ENCODE measurements at places on chromosomes 13 and 19.

DNA sequence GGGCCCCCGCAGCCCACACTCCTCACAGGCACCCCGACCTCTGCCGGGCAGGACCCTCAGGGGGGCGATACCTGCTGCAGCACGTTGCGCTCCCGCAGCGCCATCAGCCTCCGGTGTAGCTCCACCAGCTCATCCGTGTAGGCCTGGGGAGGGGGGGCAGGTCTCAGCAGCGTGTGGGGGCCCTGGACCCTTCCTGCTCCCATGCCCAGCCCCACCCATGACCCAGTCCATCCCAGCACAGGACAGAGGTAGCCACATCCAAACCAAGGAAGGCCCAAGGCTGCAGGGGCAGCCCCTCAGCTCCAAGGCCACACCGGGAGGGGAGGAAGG lies 66.5 kb downstream of the MLLT1 start:
- no peak for DNase-seq

GRCh38 chr19:7928741-7929701 lies 3.1 kb upstream of the CTXN1 start:
- DNase-seq = no peak

GRCh38 chr13:46202188-46202795 lies 9.4 kb upstream of the LRRC63 start:
- DNase-seq = no peak

GRCh38 chr19:35133826-35134225 lies 1.0 kb downstream of the LGI4 start:
- DNase-seq = no peak

DNA sequence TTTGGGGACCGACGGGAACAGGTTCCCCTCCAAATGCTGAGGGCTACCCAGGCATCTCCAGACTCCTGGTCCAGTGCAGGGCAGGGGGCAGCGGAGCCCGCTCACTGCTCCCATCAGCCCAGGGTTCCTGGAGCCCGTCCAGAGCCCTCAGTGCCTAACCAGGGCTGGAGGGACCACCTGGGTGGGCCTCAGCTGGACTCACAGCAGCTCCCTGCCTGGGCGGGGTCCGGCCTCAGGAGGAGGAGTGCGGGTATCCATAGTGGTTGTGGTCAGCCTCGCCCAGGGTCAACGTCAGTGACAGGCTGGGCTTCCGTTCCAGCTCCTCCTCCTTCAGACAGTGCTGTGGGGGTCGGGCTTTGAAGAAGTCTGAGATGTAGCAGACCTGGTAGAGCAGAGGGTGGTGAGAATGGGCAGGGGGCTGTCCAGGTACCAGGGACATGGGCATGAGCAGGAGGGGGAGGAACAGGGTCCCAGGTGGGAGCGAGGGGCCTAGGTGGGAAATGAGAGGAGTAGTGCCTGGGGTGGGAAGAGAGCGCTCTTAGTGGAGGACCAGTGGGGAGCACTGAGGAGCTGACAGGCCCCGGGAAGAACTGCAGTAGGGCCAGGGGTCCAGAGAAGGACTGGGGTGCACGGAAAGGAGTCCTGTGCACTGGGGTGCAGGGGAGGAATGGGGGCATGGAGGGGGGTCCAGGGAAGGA lies 9.9 kb downstream of the PLPP2 start:
- no peak for DNase-seq

DNA sequence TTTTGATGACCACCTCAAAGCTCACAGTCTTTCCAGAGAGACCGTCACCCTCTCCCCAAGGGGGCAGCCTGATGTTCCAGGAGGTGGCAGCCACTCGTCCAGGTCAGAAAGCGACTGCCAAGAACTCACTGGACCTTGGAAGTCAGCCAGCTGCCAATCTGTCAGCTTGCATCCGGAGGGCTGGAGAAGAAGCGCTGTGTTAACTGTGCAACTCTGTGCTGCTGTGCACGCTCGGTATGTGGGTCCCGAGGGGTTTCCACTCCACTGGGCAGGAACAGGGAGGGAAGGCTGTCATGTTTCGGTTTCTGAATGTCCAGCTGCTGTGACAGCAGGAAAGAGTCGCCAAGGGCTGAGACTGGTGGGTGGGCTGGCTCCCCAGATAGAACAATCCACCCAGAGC lies 89.2 kb downstream of the CACNA1A start:
- DNase-seq = no peak

DNA sequence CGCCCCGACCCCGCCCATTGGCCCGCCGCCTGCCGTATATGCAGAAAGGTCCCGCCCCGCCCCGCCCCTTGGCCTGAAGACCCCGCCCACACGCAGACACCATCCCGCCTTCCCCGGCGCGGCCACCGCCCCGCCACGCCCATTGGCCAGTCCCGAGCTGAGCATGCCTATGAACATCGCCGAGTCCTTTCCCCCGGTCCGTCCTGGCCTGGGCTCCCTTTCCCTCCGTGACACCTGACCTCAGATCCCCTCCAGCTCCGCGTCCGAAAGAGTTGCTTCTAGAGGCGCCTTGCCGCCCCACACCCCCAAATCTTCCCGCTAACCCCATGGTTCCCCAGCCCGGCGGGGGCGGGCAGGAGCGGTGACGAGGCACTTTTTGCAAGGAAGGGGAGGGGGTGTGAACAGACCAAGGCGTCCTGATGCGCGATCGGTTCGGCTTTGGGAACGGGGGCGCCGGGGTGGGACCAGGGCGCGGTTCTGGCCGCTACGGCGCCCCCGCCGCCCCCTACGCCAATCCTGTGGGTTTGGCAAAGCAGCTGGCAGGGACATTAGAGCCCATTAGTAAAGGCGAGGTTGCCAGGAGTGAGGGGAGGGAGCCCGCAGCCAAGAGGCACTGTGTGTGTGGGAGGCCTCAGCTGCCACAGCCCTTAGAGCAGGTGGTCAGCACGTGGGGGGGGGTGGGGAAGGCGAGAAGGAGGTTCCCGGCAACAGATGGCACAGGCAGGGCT lies 406 bp upstream of the NUMBL start:
- peak; percentile 77 for DNase-seq

GRCh38 chr19:39145180-39145953 lies 19.8 kb downstream of the PAK4 start:
- no peak for DNase-seq

DNA sequence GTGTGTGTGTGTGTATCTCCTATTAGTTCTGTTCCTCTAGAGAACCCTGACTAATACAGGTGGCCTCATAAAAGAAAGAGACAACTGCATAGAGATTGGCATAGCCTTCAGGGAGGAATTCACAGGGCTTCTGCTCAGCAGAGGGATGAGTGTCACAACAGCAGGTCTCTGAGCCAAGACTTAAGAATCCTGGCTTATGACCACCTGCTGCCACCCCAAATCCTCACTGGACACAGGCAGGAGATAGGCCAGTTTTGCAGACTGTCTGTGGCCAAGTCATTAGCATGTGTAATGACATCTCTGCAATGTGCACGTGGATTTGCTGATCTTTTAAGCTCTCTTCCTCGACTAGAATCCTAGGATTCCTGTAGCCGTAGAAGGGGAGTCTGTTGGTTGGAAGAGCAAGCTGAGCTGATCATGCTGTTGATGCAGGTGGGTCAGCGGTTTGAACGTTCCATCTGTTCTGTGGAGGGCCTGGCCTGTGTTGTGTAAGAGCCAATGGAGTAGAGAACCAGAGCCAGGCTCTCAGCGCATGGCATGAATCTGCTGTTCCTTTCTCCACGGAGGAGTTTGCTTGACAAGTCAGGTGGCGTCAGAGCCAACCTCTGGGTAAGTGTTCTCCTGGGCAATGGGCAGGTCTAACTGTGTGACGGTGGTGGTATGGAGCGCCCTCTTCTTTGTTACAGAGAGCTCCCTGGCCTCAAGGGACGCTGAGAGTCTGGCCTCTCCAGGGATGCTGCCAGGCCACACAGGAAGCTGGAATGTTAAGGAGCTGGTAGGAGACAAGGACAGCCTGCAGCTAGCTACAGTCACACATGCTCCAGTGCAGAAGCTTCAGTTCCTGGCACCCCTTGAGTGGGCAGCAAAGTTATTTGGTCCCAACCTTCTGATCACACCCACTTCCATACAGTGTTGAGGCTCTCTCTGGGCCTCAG lies 503.1 kb downstream of the FOXO1 start:
- DNase-seq = no peak

DNA sequence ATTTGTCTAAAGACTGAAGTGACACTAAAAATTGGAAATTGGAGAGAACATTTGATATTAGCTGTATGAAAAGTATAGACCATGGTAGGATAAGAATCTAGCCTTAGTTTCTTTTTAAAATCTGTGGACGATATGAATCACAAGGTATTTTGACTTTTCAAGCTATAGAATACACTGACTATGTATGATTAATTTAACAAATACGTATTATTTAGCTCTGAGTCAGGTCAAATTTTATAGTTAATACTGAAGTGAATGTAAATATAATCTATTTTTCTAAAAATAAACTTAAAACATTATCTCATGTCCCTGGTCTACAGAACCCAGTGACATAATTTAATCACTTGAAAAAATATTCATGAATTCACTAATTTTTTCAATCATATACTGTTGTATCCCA lies 795.6 kb upstream of the SLITRK1 start:
- DNase-seq = no peak

DNA sequence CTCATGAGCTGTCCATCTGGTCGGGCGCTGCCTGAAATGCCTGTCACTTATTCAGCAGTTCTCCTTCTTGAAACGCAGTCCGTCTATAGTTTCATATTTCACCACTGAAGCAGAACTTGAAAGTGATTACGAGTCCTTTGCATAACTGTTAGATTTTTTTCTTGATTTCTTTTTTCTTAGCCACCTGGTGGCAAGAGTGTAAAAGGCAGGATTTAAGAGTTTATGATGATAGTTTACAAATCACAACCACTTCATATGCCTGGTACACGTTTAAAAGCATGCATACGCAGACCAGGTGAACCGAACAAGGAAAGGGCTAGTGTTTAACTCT lies 45.8 kb downstream of the GGACT start:
- DNase-seq = no peak

DNA sequence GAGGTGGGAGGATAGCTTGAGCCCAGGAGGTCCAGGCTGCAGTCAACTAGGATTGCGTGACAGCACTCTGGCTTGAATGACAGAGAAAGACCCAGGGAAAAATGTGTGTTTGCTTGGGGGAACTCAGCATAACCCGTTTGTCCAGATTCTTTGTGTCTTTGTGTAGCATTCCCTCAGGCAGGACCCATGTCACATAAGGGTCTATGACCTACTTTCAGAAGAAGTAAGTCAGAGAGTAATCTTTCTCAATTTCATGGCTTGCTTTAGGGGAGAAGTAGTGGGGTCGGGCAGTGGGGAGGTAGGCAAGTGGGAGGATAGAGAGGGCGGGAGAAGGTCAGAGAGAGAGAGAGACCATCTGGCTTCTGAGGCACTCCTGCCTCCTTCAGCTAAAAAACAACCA lies 11.9 kb upstream of the PSPC1 start:
- DNase-seq = no peak

DNA sequence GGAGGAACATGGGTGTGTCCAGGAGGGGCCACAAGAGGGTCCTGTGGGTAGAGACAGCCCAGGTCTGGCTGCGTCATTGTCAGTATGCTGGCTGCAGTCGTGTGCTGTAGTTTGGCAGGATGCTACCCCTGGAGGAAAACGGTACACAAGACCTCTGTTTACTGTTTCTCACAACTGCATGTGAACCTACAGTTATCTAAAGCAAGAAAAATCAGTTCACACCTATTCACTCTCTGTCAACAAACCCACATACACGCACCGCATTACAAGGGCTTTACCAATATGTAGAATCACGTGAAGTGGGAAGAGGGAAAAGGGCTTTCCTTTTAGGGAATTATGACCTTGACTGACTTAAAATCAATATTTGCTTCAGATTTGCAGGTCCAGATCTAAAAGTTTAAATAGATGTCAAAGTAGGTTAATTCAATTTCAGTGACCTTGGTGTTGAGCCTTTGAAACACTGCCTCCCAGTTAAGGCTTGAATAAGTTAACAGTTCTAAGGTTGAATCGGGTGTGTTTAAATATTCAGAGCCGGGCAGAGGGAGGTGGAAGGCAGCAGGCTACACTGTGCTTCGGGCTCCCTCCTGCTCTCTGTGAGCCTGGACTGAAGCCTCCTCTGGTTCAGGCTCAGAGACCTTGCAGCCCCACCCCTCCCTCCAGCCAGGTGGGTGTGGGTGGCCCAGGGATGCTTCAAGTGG lies 17.2 kb upstream of the MCF2L start:
- DNase-seq = no peak

GRCh38 chr13:104595511-104595910 lies 1529.3 kb upstream of the SLC10A2 start:
- no peak for DNase-seq

GRCh38 chr13:57353831-57354230 lies 186.8 kb downstream of the PRR20E start:
- no peak for DNase-seq

DNA sequence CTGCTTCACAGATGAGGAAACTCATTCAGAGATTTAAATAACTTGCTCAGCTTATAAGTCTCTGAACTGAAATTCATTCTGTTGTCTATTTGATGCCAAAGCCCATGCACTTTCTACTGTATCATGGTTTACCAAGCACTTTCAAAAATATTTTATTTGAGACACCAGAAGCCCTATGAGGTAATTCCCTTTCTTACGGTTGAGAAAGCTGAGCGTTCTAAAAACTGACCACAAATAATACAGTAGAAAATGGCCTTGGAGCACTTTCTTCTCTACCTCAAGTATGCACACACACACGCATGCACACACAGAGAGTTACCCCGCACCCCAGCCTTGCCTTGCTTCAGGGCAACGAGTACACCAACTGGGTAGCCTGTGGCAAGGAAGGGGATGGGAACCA lies 228.5 kb downstream of the RFC3 start:
- no peak for DNase-seq

DNA sequence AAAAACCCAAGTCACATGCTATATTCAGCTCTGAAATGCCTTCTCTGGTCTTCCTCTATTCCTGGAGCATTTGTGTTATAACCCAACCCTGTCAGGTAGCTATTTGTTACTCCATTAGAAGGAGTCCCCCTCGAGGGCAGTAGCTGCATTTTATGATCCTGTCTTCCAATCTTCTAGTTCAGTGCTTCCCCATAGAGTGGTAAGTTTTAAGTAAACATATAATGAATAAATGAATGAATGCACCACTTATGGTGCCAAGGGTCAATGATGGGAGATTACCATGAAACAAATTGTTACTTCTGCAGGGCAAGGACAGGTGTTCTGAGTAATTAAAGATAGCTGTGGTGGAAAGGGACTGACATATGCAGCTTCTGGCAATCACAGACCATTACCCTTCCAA lies 4.0 kb downstream of the RASL11A start:
- no peak for DNase-seq

GRCh38 chr13:77980592-77980991 lies 62.0 kb upstream of the EDNRB start:
- no peak for DNase-seq

- DNase-seq = no peak
These were observed 8.1 kb downstream of the TIMM29 start for GRCh38 chr19:10936661-10937084.

- DNase-seq = no peak
These were observed 13.4 kb upstream of the C19orf33 start for GRCh38 chr19:38290631-38291147.

DNA sequence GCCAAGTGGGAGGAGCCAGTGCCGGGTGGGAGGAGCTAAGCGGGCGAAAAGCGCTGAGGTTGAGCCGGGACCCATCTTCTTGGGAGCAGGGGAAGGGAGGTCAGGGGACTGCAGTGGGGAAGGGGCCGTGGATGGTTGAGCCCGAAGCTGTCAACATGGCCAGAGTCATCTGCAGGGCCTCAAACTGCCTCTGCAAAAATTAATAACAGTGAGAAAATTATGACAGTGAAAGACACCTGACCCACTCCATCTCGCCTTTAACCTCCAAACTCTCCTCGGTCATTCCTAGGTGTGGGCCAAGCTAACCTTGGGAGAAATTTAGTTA lies 30.1 kb downstream of the ZNF557 start:
- peak; percentile 65 for DNase-seq

- no peak for DNase-seq
These were observed 1972.2 kb downstream of the OLFM4 start for GRCh38 chr13:55000844-55001243.

GRCh38 chr13:33184112-33184490 lies 101.5 kb downstream of the STARD13 start:
- no peak for DNase-seq
